ENCODE measurements at places on chromosomes 5 and 9.

GRCh38 chr9:134492721-134493460, 148.7 kb upstream of the COL5A1 start:
- no peak for DNase-seq

GRCh38 chr9:134827993-134828392, 52.6 kb upstream of the FCN2 start:
- no peak for DNase-seq

- no peak for DNase-seq
Measured at GRCh38 chr5:97623441-97623840, 440.4 kb upstream of the RIOK2 start.

DNA sequence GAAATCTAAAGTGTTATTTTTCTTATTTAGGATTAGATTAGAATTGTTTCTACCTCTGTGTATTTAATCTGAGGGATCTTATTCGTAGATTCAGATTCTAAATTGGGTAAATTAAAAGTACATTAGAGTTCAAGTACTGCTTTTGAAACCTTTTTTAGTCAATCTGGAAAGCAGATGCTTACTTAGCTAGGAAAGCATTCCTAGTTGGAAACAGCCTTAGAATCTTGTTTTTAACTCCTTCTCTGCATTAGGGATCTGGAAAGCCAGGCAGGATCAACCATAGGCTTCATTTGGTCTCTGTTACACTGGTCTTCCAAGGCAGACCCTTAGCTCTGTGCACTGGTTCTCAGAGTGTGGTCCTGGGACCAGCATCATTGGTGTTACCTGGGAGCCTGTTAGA, 247.4 kb downstream of the NR3C1 start:
- DNase-seq = no peak

- no peak for DNase-seq
Measured at GRCh38 chr9:132639322-132639721, 30.5 kb downstream of the DDX31 start.

DNA sequence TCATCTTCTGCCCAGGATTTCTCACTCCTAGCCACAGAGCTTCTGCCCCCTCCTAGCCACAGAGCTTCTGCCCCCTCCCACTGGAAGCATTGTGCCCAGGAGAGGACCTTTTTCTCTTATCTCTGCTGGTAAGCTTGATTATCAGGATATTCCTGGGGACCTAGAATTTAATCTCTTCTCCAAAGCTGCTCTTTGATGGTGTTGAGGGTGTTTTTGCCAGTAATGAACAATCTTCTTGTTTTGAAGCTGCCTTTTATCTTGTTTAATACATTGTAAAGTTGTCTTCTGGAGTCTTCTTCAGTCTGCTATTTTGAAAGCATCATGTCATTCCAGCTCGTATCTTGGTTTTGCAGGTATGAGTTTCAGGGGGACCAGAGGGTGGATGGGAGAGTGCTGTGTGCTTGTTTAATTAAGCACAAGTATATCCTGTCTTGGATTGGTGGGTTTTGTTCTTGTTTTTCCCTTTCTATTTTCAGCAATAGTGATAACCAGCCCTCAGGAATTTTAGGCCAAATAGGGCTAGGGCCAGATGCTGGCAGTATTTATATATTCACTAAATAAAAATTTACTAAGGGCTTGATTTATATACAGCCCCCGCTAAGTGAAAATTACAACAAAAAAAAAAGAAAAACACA, 214.0 kb upstream of the DMRT1 start:
- DNase-seq = no peak
